CD14-positive monocyte (primary cell): ENCODE measurements at places on chromosomes 12 and 14. TPM values are rescaled to one million over a fixed set of nuclear protein-coding genes. Genes with fewer than 3 reads are reported as not detected.

- no peak for DNase-seq
- H3K4me1 ChIP-seq, result peaks cover 57% of the 10 kb centered on the region
- no peak overlapping the region for H3K27ac ChIP-seq
- no peaks in the 10 kb centered on the region for H3K27me3 ChIP-seq
These were observed 91.0 kb upstream of the FOXN3 start for GRCh38 chr14:89507926-89508460.

- H3K4me1 ChIP-seq, result no peaks in the 10 kb centered on the region
- no peak for DNase-seq
- H3K27me3 ChIP-seq, result no peaks in the 10 kb centered on the region
- no peaks in the 10 kb centered on the region for H3K36me3 ChIP-seq
These were observed 327.5 kb upstream of the PDE3A start for GRCh38 chr12:20040831-20041230.

- no peak overlapping the region for H3K4me3 ChIP-seq
- no peaks in the 10 kb centered on the region for H3K36me3 ChIP-seq
- H3K27me3 ChIP-seq, result peaks cover 57% of the 10 kb centered on the region
- no peaks in the 10 kb centered on the region for H3K4me1 ChIP-seq
- no peak for DNase-seq
These were observed 18.6 kb upstream of the GPATCH2L start for GRCh38 chr14:76133103-76133502.

DNA sequence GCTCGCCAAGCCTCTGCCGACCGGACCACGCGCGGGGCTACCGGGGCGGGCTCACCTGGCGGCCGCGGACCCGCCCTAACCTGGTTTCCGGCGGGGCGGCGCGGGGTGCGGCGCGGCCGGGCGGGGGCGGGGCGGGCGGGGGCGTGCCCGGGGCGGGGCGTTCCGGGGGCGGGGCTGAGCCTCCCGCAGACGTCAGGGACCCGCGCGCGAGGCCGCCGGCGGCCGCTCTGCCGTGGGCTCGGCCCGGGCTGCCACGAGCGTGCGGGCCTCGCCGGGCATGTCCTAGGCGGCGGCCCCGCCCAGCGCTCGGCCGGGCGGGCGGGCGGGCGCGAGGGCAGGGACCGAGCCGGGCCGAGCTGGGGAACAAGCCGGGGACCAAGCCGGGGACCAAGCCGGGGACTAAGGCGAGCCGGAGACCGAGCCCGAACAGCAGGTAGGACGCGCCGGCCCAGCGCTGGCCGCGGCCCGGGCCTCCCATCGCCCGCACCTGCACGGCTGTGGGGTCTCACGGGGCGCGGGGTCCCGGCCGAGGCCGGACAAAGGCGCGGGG lies at the start of gene CEP170B:
Gene CEP170B, plus strand, starts transcription at position 188 of the 550 bp plus-strand sequence. CDS start 3,183 bp downstream, outside the sequence.
- peaks cover 10% of the 10 kb centered on the region for H3K4me1 ChIP-seq
- DNase-seq, result no peak
- no peaks in the 10 kb centered on the region for H3K36me3 ChIP-seq
- H3K4me3 ChIP-seq, result no peak within 1 kb of the TSS
- H3K27ac ChIP-seq, result no peak within 1 kb of the TSS
- H3K27me3 ChIP-seq, result peaks cover 49% of the 10 kb centered on the region

DNA sequence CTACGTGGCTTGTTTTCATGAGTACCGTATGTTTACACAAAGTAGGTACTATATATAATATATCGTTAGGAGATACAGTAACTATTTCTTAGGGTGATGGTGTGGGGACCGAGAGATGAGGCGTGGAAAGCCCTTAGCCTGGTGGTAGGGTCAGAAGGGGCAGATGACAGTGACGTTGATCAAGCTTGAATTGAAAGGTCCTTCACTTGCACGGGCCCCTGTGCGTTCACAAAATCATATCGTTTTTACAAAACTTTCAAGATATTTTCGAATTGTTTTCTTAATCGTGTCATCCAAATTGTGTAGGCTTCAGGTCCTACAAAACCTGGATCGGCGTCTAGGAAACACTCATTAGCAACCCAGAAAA lies 881 bp upstream of the SOS2 start:
- no peak for DNase-seq
- no peaks in the 10 kb centered on the region for H3K36me3 ChIP-seq
- H3K4me1 ChIP-seq, result peaks cover 23% of the 10 kb centered on the region
- peak overlapping the region; percentile 88 for H3K4me3 ChIP-seq
- no peaks in the 10 kb centered on the region for H3K27me3 ChIP-seq

DNA sequence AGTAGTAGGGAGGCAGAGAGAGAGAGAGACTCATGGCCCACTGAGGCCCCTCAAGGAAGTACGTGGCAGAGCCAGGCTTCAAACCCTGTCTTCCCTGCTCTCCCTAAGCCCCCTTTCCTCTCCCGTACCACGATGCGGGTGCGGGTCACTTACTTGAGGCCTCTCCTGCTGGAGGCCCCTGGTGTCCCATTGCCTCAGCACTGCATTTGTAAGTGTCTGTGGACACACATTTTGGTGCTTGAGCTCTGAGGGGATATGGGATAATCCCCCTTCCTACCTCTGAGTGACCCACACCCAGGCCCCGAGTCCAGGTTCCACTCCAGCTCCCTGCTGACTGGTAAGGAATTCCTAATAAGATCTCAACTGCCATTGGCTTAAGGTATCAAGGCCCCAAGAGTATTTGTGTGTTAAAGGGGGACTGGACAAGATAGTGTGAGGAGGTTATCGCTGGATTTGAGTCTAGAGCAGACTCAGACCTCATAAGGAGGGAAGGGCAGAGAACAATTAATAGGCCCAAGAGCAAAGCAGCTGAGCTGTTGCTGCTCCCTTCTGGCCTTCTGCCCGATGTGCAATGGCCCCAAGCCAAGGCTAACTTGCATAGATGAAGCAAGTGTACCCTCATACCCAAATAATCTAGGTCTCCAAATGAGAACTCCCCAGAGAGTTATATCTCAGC lies 71.9 kb downstream of the CRACR2A start:
- H3K36me3 ChIP-seq, result peaks cover 47% of the 10 kb centered on the region
- H3K4me1 ChIP-seq, result no peaks in the 10 kb centered on the region
- H3K4me3 ChIP-seq, result no peak overlapping the region
- no peak overlapping the region for H3K27ac ChIP-seq
- DNase-seq, result no peak

DNA sequence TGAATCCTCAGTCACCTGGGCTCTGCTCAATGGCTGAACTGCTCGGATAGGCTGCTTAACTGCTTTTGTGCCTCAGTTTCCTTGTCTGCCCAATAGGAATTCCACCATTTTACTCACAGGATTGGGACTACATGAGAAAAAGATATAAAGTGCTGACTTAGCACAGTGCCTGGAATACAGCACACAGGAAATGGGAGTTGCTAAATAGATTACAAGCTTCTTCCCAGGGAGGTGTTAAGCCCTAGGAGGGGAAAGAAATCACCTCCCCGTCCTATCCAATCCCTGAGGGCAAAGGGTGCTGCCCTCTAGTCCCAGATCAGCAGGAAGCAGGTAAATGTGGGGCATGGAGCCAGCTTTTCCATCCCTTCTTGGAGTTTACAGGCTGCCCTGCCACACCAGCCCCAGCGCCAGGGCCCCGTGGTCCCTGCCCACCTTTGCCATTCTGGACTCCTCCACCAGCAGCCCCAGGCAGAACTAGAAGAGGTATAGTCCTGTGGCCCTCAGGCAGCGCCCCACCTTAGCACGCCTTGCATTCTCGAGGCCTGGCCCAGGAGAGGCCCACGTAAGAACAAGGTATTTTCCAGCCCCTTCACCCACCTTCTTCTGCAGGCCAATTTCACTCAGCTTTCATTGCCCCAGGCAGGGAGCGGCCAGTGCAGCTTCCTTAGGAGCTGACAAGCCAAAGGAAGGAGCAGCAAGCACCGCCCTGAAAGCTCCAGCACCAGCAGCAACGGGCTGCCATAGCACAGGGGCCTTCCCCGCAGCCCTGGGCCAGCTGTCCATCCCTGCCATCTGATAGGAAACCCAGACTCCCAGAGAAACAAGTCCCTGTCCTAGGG lies 28.8 kb upstream of the RPLP0 start:
- peaks cover 100% of the 10 kb centered on the region for H3K4me1 ChIP-seq
- DNase-seq, result no peak
- H3K27me3 ChIP-seq, result no peaks in the 10 kb centered on the region

GRCh38 chr14:29553427-29553826 lies 374.2 kb downstream of the PRKD1 start:
- H3K4me1 ChIP-seq, result no peaks in the 10 kb centered on the region
- no peaks in the 10 kb centered on the region for H3K27me3 ChIP-seq
- no peak overlapping the region for H3K27ac ChIP-seq
- H3K36me3 ChIP-seq, result no peaks in the 10 kb centered on the region
- no peak overlapping the region for H3K4me3 ChIP-seq

- no peak overlapping the region for H3K4me3 ChIP-seq
- no peaks in the 10 kb centered on the region for H3K4me1 ChIP-seq
- no peak for DNase-seq
These were observed 142.0 kb upstream of the GZMB start for GRCh38 chr14:24775950-24776349.

GRCh38 chr12:82942521-82942920 lies 255.8 kb downstream of the TMTC2 start:
- H3K4me3 ChIP-seq, result no peak overlapping the region
- no peaks in the 10 kb centered on the region for H3K36me3 ChIP-seq
- no peak overlapping the region for H3K27ac ChIP-seq
- DNase-seq, result no peak
- H3K27me3 ChIP-seq, result no peaks in the 10 kb centered on the region

DNA sequence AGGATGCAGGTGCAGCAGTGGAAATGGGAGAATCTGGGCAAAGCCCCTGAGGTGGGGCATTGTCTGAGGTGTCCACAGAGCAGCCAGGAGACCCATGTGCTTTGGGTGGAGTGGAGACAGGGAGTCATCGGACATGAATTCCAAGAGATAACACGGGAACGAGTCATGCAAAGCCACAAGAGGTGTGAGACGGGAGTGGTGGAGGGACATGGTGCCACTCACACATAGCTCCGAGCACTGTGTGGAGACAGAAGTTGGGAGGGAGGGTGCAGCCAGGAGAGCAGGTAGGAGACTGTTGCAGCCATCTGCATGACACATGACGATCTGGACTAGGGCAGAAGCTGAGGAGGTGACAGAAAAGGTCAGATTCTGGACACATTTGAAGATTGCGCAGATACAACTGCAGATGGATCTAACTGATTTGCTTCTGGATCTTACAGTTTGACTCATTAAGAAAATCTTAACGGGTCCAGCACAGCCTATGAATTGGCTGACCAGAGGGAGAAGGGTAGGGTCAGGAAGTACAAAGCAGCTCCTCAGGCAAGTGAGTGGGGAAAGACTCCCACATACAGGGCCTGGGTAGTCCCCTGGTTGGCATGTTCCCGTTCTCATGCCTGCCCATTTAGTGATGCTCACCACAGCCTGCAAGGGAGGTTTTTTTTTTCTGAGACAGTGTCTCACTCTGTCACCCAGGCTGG lies 379.8 kb downstream of the FUT8 start:
- H3K27ac ChIP-seq, result no peak overlapping the region
- no peaks in the 10 kb centered on the region for H3K36me3 ChIP-seq
- H3K4me1 ChIP-seq, result no peaks in the 10 kb centered on the region

- H3K27ac ChIP-seq, result no peak overlapping the region
- H3K36me3 ChIP-seq, result no peaks in the 10 kb centered on the region
- peaks cover 46% of the 10 kb centered on the region for H3K4me1 ChIP-seq
- DNase-seq, result peak; percentile 38
- H3K4me3 ChIP-seq, result no peak overlapping the region
- H3K27me3 ChIP-seq, result no peaks in the 10 kb centered on the region
These were observed 4.3 kb downstream of the SLC16A7 start for GRCh38 chr12:59600171-59600570.

DNA sequence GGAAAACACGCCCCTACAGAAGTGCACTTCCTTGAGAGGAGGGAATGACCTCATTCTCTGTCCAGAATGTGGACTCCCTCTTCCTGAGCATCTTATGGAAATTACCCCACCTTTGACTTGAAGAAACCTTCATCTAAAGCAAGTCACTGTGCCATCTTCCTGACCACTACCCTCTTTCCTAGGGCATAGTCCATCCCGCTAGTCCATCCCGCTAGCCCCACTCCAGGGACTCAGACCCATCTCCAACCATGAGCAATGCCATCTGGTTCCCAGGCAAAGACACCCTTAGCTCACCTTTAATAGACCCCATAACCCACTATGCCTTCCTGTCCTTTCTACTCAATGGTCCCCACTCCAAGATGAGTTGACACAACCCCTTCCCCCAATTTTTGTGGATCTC lies 5.0 kb upstream of the INHBE start:
- no peaks in the 10 kb centered on the region for H3K36me3 ChIP-seq
- no peak overlapping the region for H3K4me3 ChIP-seq
- peaks cover 8% of the 10 kb centered on the region for H3K4me1 ChIP-seq
- DNase-seq, result no peak

DNA sequence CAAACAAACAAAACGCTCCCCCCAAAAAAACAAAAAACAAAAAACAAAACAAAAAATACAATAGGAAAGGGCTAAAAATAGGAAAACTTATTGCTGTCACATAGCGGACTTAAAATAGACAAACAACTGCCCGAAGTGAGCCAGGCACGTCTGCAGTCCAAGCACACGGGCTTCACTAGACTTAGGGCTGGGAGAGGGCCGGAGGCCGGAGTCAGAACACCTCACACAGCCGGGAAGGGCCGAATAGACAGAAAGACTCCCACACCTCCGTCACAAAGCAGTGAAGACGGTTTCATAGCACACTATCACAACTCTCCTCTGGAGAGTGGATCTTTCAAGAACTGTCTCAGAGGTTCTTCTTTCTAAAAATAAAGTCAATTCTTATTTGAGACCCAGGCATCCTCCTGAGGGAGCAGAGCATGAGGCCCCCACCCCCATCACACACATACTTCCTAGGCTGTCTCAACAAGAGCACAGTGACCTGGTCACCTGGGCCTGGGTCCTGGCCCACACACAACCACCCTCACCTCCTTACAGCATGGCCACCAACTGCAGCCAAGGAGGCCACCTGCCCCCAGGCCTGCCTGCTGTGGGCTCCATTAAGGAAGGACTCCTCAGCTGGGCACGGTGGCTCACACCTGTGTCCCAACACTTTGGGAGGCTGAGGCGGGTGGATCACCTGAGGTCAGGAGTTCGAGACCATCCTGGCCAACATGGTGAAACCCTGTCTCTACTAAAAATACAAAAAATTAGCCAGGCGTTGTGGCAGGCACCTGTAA lies 6.7 kb downstream of the BAG5 start:
- H3K27me3 ChIP-seq, result no peaks in the 10 kb centered on the region
- H3K4me3 ChIP-seq, result no peak overlapping the region
- no peaks in the 10 kb centered on the region for H3K4me1 ChIP-seq
- DNase-seq, result no peak
- H3K27ac ChIP-seq, result no peak overlapping the region

DNA sequence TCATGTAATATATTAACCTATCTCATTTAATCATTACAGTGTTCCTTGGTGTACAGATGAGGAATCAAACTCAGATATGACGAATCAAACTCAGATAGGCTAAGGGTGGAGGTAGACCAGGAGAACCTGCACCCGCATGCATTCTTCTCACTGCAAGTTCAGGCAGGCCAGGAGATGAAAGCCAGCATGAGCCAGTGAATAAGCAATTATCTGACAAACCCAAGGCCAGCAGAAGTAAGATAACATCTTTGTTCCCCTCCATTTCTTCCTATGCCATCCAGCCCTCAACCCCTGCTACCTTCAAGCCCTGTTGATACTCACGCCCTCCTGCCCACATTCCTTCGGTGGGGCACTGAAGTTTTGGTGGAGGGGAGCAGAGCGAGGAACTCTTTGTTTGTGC lies 152.2 kb downstream of the ETV6 start:
- H3K36me3 ChIP-seq, result peaks cover 18% of the 10 kb centered on the region
- no peak overlapping the region for H3K4me3 ChIP-seq
- H3K4me1 ChIP-seq, result peaks cover 49% of the 10 kb centered on the region
- H3K27me3 ChIP-seq, result no peaks in the 10 kb centered on the region
- H3K27ac ChIP-seq, result no peak overlapping the region

Gene OTOGL
- polyA plus RNA-seq, result not detected

Gene ACVR1B
- polyA plus RNA-seq, result 13.5 and 18.5 TPM in 2 replicates

Gene TPH2
- not detected in 2 replicates for polyA plus RNA-seq

Gene KRT74
- polyA plus RNA-seq, result not detected

Gene RECQL
- 21.7 TPM for polyA plus RNA-seq
